Jurkat, Clone E6-1 (cell line): ENCODE measurements at places on chromosomes 3 and 15.

DNA sequence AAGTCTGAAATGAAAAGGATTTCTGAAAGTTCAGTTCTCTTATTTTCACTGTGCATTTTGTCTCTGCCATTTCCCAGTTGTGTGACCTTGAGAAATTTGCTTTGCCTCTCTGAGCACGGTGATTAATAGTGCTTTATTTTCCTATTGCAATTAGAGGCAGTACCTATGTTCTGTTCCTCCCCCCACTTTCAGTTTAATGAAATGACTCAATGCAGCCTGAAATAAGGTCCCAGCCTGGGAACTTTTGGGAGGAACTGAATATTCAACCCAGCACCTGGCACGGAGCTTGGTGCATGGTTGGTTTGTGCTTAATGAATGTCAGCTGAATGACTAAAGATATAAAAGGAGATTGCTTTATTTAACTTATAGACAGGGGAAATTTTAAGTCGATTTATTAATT, 352.6 kb downstream of the PDCD6IP start:
- no peak for DNase-seq

GRCh38 chr3:138875754-138876664, 41.3 kb upstream of the PIK3CB start:
- DNase-seq: no peak

- no peak for DNase-seq
These were observed 307.4 kb upstream of the RARB start for GRCh38 chr3:25120665-25121064.

- DNase-seq: no peak
These were observed 75.5 kb downstream of the RBPMS2 start for GRCh38 chr15:64699751-64700388.

- no peak for DNase-seq
These were observed 41.0 kb upstream of the SLC25A26 start for GRCh38 chr3:66179793-66180192.

DNA sequence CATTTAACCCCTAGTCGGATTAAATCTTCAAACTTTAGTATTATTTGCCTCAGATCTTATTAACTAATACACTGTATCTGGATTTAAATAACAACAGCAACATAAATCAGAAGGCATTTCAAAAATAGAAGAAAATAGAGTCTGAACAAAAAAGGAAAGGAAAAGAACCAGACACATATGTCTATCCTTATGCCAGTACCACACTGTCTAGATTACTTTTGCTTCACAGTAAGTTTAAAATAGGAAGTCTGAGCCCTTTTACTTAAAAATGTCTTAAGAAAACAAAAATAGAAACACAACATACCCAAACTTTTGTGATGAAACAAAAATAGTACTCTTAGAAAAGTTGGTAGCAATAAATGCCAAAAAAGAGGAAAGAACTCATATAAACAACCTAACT, 1615.8 kb downstream of the SI start:
- no peak for DNase-seq

GRCh38 chr3:194272221-194272620, 78.9 kb downstream of the CPN2 start:
- DNase-seq: no peak

DNA sequence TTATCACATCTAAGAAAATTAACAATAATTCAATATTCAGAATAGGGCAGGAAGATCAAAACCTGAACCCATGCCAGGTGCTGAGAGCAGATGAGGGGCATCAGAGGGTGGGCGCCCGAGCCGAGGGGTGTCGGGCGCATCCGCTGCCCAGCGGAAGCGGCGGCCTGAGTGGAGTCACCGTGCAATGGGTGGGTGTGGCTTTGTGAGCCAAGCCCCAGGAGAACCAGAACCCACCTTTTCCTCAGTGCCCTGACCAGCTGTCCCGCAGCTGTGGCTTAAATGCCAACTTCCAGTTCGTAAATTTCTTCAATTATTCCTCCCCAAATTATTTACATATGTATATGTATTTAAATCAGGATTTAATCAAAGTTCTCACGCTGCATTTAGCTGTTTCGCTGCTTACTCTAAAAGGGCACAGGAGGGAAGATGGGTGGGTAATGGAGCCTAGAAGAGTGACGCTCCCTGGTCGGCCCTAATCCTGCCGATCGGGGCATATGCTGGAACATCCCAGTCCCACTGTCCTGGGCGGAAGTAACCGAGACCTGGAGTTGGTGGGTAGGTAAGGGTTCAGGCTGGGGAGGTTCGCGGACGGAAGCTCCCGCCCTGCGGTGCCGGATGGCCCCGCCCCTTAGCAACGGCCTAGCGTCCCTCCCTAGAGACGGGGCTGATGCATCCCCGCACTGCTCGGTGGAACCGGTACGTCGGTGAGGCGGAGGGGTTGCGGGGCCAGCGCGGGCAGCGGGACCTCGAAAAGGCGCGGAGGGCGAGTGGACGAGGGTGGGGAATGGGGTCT, 1.3 kb downstream of the DNAH1 start:
- DNase-seq: peak; percentile 27

DNA sequence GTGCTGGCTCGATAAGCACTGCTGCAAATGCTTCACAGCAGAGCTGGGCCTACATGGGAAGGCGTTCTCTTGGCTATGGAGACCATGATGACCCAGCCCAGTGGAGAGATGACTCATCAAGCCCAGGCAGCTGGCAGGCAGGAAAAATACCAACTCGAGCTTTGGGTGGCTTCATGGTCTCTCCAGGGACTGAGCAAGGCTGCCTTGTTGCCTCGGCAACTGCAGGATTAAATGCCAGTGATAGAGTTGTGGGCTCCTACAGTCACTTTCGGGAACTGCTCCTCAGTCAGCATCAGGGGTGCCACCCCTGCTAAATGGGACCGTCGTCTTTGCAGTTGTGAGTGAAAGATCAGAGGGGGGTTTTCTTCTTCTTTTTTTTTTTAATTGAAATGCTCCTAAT, 54.6 kb upstream of the MYZAP start:
- no peak for DNase-seq

DNA sequence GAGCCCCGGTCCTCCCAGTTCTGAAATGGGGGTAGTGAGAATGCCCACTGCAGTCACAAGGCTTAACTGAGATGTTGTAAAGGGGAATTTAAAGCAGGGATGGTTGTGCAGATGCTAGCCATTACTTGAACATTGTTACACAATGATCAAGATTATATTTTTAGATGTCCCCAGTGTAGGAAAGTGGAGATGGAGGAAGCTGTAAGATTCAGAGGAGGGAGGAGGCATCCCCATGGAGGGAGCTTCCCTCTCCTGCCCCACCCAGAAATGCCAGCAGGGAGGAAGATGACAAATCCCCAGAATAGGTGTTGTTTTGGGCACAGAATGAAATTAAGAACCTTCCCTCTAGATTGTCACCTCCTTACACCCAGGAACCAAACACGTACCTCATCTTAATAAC, 46.1 kb downstream of the EFCAB12 start:
- no peak for DNase-seq

GRCh38 chr3:128814519-128815317, 64.7 kb upstream of the ACAD9 start:
- DNase-seq: no peak

DNA sequence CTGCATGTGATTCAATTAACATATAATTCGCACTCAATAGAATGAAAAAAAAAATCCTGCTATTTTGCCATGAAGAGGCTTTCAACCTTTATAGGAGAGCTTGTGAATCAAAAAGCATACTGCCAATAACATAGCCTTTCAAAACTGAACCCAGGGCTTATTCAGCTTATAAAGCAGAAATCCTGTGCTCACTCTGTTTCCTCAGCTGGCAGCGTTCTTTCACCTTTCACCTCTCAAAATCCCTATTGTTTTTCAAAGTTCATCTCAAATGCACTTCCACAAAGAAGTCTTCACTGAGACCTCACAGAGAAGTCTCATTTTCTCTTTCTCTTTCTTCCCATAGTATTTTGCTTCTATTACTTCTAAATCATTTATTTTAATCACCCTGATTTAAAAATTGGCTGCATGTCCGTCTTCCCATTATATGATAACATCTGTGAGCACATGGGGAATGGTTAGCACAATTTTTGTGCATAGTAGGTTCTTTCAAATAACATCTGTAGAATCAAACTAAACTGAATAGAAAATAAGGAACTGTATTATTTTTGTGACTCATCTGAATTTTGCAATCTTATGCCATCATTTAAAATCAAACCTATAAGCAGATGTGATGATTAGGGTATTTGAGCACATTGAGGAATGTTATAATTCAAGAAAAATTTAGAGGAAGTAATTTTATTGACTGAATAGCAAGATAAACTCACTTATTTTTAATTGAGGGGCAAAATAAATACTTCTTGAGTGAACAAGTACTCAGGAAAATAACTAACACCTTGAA, 373.4 kb downstream of the NLGN1 start:
- no peak for DNase-seq

- no peak for DNase-seq
These were observed 268.9 kb upstream of the LYSMD4 start for GRCh38 chr15:100002086-100002620.

GRCh38 chr15:99931703-99932603, 198.7 kb upstream of the LYSMD4 start:
- no peak for DNase-seq

- no peak for DNase-seq
These were observed 23.1 kb downstream of the AADAC start for GRCh38 chr3:151837057-151837456.

DNA sequence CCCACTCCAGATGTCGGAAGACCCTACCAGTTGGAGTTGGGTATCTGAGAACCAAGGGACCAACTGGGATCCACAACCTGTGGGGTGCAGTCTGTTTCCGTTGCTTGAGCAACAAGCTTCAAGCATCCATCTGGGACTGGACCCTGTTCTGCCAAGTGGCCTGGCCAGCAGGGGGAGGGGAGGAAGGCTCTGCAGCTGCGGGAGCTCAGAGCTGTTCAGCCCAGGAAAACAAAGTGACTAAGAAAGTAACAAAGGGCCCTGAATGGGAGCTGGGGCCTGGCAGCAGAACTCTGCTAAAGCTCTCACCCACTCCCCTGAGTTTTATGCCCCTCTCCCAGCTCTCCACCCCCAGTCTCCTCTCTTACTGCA, 2.7 kb downstream of the TYRO3 start:
- no peak for DNase-seq

- no peak for DNase-seq
These were observed 34.7 kb downstream of the MOBP start for GRCh38 chr3:39501968-39502837.

DNA sequence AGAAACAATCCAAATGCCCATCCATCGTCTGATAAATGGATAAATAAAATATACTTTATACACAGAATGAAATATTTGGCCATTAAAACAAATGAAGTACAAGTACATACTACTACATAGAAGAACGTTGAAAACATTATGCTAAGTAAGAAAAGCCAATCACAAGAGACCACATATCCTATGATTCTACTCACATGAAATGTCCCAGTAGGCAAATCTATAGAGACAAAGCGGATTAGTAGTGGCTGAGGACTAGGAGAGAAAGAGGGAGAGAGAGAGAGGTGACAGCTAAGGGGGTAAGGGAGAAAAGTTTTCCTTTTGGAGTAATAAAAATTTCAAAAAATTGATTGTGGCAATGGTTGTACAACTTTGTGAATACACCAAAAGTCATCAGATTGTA, 147.0 kb downstream of the GREM1 start:
- DNase-seq: no peak

DNA sequence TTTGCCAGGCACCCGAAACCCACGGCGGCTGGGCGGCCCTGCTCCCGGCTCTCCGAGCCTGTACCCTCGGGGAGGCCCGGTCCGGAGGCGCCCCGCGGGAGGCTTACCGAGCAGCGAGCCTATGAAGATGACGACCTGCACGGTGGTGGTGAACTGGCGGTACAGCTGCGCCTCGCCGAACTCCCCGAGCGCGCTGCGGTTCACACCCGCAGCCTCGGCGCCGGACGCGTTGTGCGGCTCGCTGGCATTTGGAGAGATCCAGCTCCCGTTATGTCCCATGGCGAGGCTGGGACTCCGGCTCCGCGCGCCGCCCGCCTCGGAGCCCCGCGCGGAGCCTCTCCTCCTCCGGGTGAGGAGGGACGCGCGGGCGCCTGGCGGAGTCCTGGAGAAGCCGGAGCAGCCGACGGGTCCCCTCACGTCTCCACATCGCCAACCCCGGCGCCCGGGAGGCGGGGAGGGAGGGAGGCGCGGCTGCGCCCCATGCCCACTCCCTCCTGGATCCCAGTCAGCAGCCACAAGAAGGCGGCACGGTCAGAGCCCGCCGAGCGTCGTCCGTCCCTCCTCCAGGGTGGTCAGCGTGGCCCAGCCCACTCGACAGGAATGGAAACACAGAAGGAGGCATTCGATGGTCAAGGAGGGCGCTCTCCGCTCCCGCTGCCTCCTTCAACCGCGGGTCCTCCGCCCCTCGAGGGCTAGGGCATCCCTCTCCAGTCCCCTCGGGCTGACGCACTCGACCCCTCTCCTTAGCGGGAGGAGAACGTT, at the start of gene GPR176:
GPR176 (minus strand) TSS at position 519 of the 762 bp plus-strand sequence; CDS start at position 279, 240 bp downstream.
- DNase-seq: no peak
